ENCODE measurements at places on chromosomes 3 and 15. TPM values are rescaled to one million over a fixed set of nuclear protein-coding genes. Genes with fewer than 3 reads are reported as not detected.

The PBRM1 gene
- total RNA-seq = 45.1 TPM

The DYNLT2B gene
- 3.2 TPM for total RNA-seq

The PARP15 gene
- total RNA-seq = 0.40 TPM

The ST3GAL6 gene
- total RNA-seq = 34.1 TPM

The KLHL40 gene
- 0.11 TPM for total RNA-seq

The TEX264 gene
- 34.7 TPM for total RNA-seq

The SLC6A1 gene
- total RNA-seq = 0.73 TPM

The ITIH4 gene
- total RNA-seq = 1.3 TPM

GRCh38 chr3:78507196-78507984 lies 1260.4 kb downstream of the ROBO1 start:
- no peak for DNase-seq

DNA sequence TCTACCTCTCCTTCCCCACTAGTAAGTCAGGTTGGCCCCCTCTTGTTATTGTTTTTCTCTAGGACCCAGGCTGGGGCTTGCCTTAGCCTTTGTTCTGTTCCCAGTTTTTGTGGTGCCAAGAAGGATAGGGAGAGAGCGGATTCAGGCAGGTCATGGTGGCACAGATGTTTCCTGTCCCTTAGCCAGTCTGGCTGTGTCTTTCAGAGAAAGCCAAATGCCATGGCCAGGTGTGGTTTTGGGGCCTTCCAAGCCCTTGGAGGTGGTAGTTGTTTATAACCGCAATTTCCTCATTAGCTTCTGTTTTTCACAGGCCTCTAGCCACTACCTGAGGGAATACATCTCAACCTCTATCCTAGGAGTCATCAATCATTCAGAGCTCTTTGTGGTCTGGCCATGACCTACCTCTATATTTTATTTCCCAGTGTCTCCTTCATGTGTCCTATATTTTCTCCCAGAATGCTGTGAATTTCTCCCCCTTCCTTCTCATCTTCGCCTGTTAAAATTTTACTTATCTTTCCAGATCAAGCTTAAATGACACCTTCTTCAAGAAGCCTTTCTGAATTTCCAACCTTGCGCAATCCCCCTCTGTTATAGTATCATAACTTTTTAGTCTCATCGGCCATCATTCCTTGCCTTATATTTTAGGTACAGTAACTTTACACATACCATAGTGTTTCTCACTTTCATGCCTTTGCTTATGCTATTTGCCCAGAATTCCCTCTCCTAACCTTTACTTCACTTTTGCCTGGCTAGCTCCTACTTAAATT lies 38.2 kb downstream of the TIMP4 start:
- no peak for DNase-seq

- DNase-seq = no peak
Measured at GRCh38 chr3:141709126-141709770, 28.9 kb upstream of the RNF7 start.

GRCh38 chr3:119559441-119559963 lies at the start of gene CD80:
CD80 (minus strand) TSS chr3:119559614; CDS start chr3:119557728, 1,886 bp downstream.
- DNase-seq = peak; percentile 65

DNA sequence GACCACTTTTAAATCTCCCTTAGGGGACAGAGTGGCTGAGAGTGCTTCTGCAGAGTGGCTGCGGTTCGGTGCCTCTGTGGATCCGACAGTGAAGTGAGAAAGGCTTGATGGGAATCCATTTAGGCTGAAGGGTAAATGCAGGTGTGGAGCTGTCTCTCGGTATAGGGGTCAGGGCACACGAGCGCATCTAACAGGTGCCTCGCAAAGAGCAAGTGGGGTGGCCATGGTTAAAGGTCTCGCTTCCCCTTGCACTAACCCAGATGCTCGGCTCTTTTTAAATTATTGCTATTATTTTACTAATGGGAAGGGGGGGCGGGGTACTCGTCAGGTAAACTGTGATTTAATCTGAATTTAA lies 598 bp upstream of the GJD2 start:
- DNase-seq = no peak

- DNase-seq = no peak
Measured at GRCh38 chr3:30289324-30289723, 317.1 kb upstream of the TGFBR2 start.

- DNase-seq = no peak
Measured at GRCh38 chr3:72818905-72819304, 29.3 kb downstream of the SHQ1 start.

GRCh38 chr3:127182848-127183714 lies 9.8 kb upstream of the PRR23E start:
- DNase-seq = no peak

DNA sequence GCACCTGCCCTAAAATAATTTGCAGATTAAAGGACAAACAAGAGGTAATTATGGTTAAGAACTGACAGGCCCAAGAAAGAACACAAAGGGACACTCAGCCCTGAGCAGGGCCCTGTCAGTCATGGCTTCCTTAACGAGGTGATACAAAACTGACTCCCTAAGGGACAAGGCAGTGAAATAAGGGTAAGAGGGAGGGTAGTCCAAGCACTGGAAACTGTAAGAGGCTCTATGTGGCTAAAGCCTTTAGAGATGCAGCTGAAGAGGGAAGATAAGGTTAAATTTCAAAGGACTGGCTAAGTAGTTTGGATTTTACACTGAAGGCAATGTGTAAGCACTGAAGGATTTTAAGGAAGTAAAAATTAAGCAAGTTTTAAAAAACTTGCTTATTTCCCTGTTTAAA lies 3.9 kb downstream of the ATR start:
- no peak for DNase-seq
